CD4-positive, alpha-beta T cell treated with Interleukin-15 for 1 hour (primary cell): ENCODE measurements at places on chromosomes 13 and 19.

DNA sequence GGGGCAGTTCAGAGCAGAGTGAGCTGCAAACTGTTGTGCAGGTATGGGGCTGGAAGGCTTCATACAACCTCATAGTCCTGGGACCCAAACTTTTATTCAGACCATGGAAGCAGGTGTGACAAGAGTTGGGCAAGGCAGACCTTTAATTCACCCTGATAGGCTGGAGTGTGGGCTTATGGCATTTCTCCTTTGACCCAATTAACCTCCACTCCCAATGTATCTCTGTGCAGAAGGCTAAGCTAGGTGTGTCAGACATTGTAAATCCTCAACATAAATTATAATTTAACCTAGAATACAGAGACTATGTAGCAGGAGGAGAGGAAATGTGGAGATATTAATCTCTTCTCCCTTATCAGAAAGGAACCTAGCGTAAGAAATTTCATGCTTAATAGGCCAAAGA is 12.2 kb upstream of the OR10H2 start:
- DNase-seq: no peak

GRCh38 chr13:97490702-97491307 is 56.8 kb downstream of the RAP2A start:
- no peak for DNase-seq

DNA sequence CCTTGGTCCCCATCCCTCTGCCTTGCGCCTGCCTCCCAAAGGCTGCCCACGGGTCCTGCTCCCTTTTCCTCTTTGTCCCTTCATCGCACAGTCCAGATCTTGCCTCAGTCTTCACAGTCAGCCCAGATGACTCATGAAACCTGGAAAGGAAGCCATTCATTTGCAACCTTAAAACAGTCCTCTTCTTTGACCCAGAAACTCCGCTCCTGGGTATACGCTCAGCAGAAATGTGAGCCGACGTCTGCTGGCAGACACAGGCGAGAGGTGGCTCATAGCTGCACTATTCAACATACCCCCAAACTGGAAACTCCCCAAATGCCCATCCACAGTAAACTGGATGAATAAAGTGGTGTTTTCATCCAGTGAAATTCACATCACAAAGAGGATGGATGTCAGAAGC is 13.6 kb upstream of the PEPD start:
- DNase-seq: no peak

GRCh38 chr13:94708031-94708859 is 4.1 kb downstream of the SOX21 start:
- DNase-seq: no peak

GRCh38 chr19:1538978-1539377 is 15.1 kb downstream of the PLK5 start:
- no peak for DNase-seq

GRCh38 chr19:18776736-18777135 is 14.4 kb downstream of the COMP start:
- DNase-seq: no peak

- DNase-seq: no peak
Observed at GRCh38 chr19:45514376-45515051, 7.2 kb downstream of the VASP start.

GRCh38 chr13:37143911-37144310 is 38.4 kb upstream of the CSNK1A1L start:
- DNase-seq: no peak

- DNase-seq: no peak
Observed at GRCh38 chr19:51652266-51652665, 5.6 kb upstream of the SIGLEC14 start.

- DNase-seq: no peak
Observed at GRCh38 chr19:34904664-34905527, 21.8 kb upstream of the ZNF30 start.

- no peak for DNase-seq
Observed at GRCh38 chr13:30593001-30593400, 24.7 kb upstream of the USPL1 start.
